ENCODE measurements at places on chromosomes 2 and 18.

DNA sequence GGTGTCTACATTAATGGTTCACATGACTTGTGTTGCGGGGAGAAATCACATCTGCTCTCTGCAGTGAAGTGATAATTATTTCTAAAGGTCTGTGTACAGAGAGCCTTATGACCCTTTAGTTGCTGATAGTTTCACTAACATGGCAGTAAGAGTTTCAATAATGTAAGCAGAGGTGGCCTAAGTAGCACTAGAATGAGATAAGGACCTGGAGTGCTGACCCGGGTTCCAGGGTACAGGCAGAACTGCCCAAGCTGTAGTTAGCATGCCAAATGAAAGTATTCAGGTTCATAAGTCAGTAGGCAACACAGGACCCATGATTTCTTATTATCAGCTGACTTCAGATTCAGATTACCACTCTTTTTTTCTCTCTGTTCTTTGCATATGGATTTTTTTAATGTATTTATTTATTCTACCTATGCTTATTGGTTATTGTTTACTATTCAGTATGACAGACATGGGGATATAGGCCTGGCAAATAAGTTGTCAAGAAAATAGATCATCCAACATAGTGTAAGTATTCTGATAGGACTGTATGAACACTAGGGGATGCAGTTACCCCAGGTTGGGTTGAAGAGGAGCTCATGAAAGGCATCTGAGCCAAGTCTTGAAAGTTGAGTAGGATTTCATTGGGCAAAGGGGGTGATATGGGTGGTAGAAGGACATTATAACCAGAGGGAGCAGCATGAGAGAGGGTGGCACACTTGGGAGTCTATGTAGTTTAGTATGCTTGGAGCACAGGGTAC is 105.2 kb downstream of the CCDC85A start:
- DNase-seq: no peak

- no peak for DNase-seq
Observed at GRCh38 chr18:43965691-43966090, 688.4 kb upstream of the SYT4 start.

- DNase-seq: no peak
Observed at GRCh38 chr2:7962161-7962560, 719.7 kb upstream of the ID2 start.

GRCh38 chr2:57892920-57893319 is 153.7 kb upstream of the VRK2 start:
- DNase-seq: no peak

GRCh38 chr2:238082827-238083226 is 17.3 kb upstream of the ESPNL start:
- no peak for DNase-seq

DNA sequence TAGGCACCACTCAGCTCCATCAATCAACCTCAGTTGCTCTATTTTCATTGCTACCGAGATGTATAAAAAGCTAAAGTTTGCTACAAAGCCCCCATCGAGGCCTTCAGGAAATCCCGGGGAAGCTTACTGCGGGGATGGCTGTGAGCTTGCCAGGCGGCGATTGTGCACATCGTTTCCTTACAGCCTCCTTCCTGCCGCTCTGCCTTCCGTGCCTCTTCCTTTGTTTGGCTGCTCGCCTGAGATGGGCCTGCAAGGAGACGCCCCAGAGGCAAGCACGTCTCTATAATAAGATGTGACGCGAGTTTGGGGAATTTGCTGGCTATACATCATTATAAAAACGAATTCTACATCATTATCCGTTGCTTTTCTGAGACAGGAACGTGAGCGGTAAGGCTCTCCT is 41.6 kb downstream of the DHRS9 start:
- DNase-seq: no peak

GRCh38 chr2:209578394-209579001 is 154.7 kb downstream of the MAP2 start:
- DNase-seq: no peak

DNA sequence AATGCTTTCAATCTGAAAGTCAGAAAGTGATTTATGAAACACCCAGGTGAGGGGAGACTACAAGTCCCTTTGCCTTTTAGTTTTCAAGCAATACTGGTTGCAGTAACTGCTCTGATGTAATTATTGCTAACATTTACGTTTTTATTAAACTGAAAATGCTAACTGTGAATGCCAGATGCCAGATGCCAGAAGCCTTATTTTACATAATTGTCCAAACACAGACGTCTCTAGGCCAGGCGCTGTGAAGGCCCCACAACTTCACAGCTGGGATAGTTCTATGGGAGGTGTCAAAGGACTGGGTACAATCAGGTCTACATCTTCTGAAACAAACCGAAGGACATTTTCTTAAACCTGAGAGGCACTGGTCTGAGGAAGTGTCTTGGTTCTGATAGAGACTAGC is 27.5 kb upstream of the MSGN1 start:
- no peak for DNase-seq

- no peak for DNase-seq
Observed at GRCh38 chr2:102110171-102110570, 32.4 kb upstream of the IL1R1 start.

GRCh38 chr18:41599466-41599865 is 355.6 kb upstream of the PIK3C3 start:
- DNase-seq: no peak

- no peak for DNase-seq
Observed at GRCh38 chr18:78102135-78102534, 852.5 kb downstream of the GALR1 start.

DNA sequence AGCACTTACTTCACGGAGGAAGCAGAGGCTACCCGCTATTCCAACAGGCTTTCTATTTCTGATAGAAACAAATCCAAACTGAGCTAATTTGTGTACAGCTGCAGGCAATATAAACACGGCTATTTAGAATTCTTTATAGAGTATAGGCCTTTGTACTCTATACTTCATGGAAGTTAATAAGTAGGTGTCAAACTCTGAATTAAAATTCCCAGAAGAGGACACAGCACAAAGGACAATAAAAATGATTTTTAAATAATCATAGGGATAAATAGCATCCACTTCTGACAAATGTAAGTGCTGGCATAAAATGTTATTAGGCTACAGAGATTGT is 261.5 kb downstream of the AFF3 start:
- no peak for DNase-seq

DNA sequence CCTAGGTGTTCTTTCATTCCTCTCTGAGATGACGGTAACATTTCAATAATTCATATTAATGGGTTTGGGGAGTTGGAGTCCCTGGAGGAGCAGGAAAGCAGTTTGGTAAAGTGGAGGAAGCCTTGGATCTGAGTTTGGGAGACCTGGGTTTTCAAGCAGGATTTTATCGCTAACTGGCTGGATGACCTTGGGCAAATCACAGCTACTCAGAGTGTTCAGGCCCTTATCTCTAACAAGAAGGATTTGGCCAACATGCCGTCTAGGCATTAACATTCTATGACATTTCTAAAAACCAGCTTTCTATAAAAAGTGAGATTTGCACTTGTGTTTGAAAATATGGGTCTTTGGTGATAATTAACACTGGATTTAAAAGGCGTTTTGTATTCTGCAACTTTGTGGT is 59.7 kb upstream of the MEX3C start:
- DNase-seq: no peak

DNA sequence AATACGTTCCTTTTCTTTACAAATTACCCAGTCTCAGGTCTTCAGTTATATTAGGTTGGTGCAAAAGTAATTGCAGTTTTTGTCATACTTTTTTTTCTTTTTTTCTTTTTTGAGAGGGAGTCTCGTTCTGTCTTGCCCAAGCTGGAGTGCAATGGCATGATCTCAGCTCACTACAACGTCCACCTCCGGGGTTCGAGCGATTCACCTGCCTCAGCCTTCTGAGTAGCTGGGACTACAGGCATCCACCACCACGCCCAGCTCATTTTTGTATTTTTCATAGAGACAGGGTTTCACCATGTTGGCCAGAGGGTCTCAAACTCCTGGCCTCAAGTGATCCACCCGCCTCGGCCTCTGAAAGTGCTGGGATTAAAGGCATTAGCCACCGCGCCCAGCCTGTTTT is 43.8 kb upstream of the ASAP2 start:
- no peak for DNase-seq

DNA sequence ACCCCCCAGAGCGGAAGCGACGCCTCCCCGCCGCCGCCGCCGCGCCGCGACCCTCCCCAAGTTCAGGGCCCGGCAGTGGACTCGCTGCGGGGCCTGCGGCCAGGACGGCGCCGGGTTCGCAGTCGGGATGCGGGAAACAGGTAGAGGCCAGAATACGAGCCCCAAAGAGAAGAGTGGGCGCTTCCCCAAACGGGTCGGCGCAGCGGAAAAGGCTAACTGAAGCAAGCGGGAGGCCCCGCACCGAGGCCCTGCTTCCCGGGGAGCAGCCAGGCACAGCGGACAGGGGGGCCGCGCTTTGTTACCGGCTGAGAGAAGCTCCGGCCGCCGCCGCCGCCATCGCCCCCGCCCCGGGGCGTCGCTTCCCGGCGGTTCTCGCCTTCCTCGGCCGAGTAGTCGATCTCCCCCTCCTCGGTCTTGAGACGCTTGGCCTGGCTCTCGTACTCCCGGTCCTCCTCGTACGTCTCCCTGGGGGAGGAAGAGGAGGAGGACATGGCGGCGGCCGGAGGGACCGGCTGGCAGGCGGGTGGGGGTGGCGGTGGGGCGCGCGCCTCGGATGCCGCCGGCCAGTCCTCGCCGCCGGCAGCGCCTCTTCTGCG is 494 bp downstream of the HNRNPLL start:
- peak; percentile 80 for DNase-seq

DNA sequence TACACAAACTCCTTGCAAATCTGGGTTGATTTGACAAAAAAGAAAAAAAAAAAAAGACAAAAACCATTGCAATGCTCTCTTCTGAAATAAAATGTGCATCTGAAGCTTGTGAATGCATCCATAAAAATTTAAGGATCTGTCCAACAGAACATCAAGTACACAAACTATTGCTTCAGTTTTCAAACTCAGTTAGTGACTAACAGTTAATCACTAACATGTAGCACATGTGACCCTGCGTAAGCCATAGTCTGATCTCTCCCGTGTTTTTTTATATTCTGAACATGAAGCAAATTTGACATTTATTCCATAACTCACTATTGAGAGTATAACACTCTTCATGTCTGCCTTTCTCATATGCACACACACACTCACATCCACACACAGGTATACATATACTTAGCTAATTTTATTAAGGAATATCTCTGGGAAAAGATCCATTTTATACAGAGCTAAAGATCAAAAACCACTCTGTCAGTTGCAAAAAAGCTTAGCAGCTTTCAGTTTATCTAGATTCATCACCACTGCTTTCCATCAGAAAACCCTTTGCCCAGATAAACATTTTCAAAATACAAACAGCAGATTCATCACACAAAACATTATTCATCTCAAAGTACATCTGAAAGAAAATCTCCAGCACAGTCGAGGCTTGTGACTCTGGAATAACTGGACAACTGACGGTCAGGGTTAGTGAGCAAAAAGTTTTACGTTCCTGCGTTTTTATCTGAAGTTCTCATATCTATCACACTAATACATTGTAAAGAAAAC is 1000.4 kb upstream of the ACVR2A start:
- no peak for DNase-seq

GRCh38 chr2:45345331-45346234 is 265.5 kb downstream of the SRBD1 start:
- DNase-seq: no peak

- DNase-seq: no peak
Observed at GRCh38 chr2:209845666-209846065, 74.0 kb downstream of the UNC80 start.

- no peak for DNase-seq
Observed at GRCh38 chr2:177728399-177728765, 335.8 kb downstream of the AGPS start.

DNA sequence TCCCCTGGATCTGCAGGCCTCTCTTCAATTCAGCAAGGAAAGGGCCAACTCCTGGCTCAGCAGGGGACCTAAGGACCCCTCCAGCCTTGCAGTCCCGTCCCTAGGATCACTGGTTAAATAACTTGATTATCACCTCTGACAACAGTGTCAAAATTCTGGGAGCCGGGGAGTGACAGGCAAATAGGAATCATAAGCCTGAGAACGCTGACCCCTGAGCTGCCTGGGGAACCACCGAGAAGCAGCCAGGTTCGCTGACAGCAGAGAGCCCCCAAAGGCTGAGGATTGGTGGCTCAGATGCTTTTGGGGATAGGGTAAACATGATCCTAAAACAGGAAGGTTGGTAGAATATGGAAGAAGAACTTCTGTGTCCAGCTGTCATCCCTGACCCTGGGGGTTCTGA is 17.5 kb upstream of the TNS1 start:
- no peak for DNase-seq
